ENCODE measurements at places on chromosomes 12 and 14.

- DNase-seq, result peak; percentile 82
These were observed 920 bp downstream of the CDK17 start for GRCh38 chr12:96399120-96399918.

- no peak for DNase-seq
These were observed 622.4 kb upstream of the TBX3 start for GRCh38 chr12:115306380-115306779.

DNA sequence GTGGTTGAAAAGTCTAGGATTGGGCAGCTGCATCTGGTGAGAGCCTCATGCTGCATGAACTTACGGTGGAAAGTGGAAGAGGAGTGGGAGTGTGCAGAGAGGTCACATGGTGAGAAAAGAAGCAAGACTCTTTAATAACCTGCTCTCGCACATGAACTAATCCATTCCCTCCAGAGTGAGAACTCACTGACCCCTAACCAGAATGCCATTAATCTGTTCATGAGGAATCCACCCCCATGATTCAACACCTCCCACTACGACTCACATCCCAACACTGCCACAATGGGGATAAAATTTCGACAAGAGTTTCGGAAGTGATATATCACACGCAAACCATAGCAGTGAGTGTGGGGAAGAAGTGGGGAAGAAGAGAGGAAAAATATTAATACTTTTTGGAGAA lies 377.4 kb downstream of the NAV3 start:
- no peak for DNase-seq

DNA sequence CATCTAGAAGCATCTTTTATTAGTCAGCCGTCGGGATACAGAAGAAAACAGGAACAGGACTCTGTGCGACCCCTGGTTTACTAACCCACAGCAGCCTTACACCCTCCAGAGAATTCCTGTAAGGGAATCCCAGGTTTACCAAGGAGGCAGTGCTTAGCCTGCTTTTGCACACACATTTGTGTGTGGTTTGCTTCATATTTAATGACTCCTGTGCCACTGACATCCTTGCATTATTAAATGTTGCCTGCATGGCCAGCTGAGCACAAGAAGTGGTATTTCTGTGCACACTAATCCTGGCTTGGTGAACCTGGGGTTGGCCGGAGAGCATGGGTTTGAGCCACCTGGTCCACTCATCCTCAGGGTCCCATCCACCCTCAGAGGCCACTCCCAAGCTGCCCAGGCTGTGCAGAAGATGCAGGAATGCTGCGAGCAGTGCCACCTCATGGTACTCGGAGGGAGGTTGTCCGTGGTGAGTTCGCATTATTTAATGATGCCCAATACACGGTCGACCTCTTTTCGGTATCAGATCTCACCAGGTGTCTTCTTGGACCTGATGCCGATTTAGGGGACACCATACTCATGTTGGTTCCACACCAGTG lies 152.4 kb upstream of the RTL1 start:
- no peak for DNase-seq

DNA sequence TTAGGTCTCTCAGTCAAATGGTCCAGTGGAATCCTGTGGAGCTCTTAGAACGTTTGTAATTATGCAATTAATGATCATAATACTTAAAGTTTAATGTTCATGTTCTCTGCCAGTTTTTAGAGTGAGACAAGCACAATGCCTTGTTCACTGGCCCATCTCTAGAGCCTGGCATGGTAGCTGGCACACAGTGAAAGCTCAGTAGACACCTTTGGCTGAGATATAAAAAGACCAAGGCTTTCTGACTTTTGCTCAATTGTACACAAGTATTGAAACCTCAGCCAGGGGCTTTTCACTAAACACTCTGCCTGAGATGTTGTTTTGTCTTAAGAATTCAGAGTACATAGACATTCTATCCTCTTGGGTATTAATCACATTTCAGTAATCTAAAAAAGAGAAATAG lies 241.8 kb upstream of the ATP2B1 start:
- no peak for DNase-seq

DNA sequence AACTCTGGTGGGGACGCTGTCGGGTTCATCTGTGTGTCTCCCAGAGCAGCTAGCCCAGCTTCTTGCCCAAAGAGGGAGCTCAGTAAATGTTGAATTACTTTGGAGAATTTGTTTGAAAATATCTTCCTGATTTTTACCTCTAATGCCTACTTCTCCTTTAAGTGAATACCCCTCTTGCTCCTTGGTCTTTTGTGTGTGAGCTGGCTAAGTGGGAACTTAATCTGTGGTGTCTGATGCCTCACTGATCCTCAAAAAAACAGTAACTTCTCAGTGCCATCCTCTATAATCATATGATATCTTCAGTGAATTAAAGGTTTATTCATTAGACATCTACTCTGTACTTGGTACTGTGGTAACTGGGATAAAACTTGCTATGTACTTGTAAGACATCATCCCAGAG lies 7.7 kb upstream of the PSMA6 start:
- DNase-seq, result no peak

GRCh38 chr12:85279449-85280164 lies 413 bp upstream of the ALX1 start:
- no peak for DNase-seq

DNA sequence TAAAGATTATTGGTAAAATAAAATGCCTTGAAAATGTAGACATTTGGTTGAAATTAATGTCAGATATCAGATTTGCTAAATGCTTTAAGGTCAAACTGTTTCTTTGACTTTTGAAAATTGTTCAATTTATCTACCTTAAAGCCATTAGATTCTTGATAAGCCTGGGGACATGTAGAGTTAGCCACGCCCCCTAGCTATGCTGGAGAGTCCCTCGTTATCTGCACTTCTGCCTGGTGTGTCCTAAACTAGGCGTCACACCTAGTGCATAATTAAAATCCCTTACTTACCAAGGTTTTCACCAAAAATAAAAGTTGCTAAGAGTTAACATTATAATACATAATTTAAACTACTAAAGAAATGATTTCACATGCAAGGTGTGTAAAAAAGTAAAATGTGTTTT lies 79.5 kb downstream of the EGLN3 start:
- DNase-seq, result no peak

DNA sequence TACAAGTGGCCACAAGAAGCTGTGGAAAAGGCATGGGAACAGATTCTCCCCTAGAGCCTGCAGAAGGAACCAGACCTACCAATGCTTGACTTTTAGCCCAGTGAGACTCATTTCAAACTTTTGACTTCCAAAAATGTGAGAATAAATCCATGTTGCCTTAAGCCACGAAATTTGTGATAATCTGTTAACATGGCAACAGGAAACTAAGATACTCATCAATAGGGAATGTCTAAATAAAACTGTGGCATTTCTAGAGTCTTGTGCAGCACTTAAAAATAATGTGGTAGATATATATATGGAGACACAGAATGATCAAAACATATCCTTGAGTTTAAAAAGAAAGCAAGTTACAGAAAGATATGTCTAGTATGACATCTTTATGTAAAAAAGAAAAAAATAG lies 12.0 kb downstream of the HECTD4 start:
- DNase-seq, result no peak

DNA sequence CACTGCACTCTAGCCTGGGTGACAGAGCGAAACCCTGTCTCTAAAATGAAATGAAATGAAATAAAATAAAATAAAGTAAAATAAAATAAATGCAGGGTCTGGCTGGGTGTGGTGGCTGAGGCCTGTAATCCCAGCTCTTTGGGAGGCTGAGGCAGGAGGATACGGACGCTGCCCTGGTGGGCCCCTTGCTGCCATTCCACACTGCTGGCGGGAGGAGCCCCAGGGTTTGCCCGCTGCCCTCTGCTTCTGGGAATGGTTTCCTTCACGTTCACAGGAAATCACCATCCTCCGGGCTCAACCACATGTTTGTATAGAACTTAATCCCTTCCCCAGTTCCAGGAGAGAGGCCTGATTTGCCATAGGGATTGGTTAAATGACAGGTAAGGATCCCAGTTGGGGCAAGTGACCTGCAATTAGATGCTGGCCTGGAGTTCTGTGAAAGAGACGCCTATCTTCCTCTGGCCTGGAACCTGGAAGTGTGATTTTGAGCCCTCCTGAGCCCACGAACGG lies 29.3 kb downstream of the CALM1 start:
- DNase-seq, result no peak

GRCh38 chr14:53147208-53147607 lies 5.9 kb downstream of the DDHD1 start:
- DNase-seq, result no peak

DNA sequence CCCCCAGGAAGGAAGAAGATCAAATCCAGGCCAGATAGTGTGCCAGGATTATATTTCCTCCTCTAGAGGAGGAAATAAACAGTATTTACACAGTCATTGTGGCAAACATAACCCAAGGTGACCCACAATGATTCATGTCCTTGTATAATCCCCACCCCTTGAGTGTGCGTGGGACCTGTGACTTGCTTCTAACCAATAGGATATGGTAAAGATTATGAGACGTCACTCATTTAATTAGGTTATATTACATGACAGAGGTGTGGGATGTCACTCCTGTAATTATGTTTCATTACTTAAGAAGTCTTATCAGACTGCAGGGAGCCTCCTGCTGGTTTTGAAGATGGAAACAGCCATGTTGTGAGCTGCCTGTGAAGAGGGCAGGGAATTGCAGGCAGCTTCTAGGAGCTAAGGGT lies 12.2 kb upstream of the CATSPERB start:
- DNase-seq, result no peak

DNA sequence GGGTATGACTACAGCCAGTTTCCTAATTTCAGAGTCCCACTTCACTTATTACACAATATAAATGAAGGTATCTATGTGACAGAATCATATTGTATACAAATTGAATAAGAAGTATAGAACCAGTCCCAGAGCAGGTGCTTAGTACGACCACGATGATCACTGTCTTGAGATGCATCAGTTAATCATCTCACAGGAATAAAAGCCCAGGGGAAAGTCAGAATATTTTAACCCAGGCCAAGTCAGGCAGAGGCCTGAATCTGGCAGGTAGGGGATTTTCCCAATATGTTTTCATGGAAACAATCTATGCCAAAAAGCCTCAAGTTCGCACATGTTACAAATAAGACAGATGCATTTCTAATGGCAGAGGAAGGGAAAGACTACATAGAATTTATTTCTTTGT lies 758.4 kb downstream of the BCL11B start:
- DNase-seq, result no peak

- DNase-seq, result no peak
These were observed 36.6 kb upstream of the GZMB start for GRCh38 chr14:24670594-24670993.

DNA sequence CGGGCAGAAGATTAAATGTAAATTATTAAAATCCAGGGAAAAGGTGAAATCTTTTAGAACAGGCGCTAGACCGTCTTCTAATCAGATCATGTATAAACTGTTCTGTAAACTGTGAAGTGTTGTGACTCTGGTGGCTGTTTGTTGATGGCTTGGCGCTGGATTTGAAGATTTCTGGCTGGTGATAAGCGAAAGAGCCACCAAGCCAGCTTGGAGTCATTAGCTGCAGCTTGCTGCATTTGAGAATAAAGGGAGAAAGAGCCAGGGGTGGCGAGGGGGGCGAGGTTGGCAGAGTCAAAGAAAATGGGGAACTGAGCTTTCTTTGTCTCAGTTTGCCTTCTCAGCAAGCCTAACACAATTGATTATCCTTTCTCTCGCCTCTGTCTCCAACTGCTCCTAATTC lies 8.0 kb downstream of the SYNDIG1L start:
- no peak for DNase-seq

DNA sequence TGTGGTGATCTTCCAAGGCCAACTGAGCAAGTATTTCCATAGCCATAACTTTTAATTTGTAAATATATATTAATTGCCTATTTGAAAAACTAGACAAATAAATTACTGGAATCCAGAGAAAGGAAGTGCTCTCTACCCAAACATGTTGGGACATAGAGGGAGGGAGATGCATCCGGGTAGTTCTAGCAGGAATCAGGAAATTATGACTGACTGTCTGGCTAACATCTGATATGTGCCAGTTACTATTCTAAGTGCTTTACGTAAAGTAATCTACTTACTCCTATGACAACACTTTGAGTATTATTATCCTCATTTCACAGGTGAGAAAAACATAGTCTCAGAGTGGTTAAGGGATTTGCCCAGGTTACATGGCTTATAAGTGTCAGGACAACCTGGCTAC lies 147.7 kb upstream of the VASH1 start:
- DNase-seq, result no peak

DNA sequence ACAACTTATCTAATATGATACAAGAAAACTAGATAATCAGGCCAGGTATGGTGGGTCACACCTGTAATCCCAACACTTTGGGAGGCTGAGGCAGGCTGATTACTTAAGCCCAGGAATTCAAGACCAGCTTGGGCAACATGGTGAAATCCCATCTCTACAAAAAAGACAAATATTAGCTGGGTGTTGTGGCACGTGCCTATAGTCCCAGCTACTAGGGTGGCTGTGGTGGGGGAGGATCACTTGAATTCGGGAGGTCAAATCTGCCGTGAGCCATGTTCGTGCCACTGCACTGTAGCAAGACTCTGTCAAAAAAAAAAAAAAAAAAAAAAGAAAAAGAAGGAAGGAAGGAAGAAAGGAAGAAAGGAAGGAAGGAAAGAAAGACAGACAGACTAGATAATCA lies 27.0 kb downstream of the ZCRB1 start:
- no peak for DNase-seq

DNA sequence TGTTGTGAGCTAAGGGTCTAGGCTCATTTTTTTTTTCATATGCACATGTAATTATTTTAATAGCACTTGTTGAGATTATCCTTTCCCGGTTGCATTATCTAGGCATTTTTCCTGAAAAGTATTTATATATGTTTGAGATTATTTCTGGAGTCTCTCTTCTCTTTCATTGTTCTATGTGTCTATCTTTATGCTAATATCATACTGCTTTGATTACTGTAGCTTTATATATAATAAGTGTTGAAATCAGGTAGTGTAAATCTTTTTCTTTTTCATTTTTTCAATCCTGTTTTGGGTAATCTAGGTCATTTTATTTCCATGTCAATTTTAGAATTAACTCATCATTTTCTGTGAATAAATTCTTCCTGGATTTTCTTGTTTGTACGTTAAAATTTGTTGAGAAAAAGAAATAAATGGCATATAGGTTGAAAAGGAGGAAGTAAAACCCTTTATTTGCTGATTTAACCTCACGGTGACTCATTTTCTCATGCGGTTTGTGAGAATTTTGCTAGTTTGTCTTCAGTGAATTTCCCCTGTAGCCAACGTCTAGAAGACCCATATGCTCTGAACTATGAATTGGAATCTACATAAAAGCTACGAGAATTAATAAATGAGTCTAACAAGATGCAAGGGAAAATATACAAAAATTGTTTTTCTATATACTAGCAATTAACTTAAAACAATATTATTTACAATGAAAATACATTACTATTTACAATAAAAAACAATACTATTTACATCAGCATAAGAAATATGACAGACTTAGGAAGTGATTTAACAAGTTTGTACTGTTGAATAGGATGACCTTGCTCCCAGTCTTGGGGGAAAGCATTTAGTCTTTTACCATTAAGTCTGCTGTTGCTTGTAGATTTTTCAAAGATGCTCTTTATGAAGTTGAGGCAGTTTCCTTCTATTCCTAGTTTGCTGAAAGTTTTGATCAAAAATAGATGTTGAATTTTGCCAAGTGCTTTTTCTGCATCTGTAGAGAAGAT lies 105.0 kb downstream of the SNAPC1 start:
- DNase-seq, result no peak

Data from activated T-cell treated with anti-CD3 and anti-CD28 coated beads, Interleukin-2, amount 50 U/mL, for 24 hours (primary cell).